ENCODE measurements at places on chromosomes 3 and 15. TPM values are rescaled to one million over a fixed set of nuclear protein-coding genes. Genes with fewer than 3 reads are reported as not detected.

Gene PPIP5K1
- total RNA-seq = 27.8 TPM

Gene C3orf85
- total RNA-seq = not detected

Gene ANKRD63
- not detected for total RNA-seq

Gene ALDH1L1
- total RNA-seq = 0.34 TPM

Gene CD200R1
- 3.5 TPM for total RNA-seq

Gene ITIH1
- total RNA-seq = not detected

Gene UROC1
- total RNA-seq = not detected

Gene PRR20G
- not detected for total RNA-seq

Gene EFHB
- 0.91 TPM for total RNA-seq

Gene TGM4
- not detected for total RNA-seq

Gene CFAP100
- not detected for total RNA-seq

Gene NME9
- total RNA-seq = 3.7 TPM

Gene CKMT1A
- total RNA-seq = not detected

Gene SKOR1
- not detected for total RNA-seq

Gene NPAP1
- not detected for total RNA-seq

Gene SERINC4
- 0.31 TPM for total RNA-seq

Gene STRA6
- total RNA-seq = 0.14 TPM

Gene SAMMSON
- not detected for total RNA-seq

Gene HESX1
- total RNA-seq = 1.5 TPM

All from activated naive CD4-positive, alpha-beta T cell treated with anti-CD3 and anti-CD28 coated beads, Interleukin-2, amount 50 U/mL, for 72 hours (primary cell).